ENCODE measurements at places on chromosomes 3 and 15. TPM values are rescaled to one million over a fixed set of nuclear protein-coding genes. Genes with fewer than 3 reads are reported as not detected.

ZPLD1 gene
- 0.74 TPM for polyA plus RNA-seq

- no peak for DNase-seq
Measured at GRCh38 chr3:22947851-22948250, 255.3 kb upstream of the UBE2E2 start.

- no peak for DNase-seq
Measured at GRCh38 chr3:38985581-38985980, 66.2 kb downstream of the SCN11A start.

- DNase-seq = no peak
Measured at GRCh38 chr3:150376001-150376848, 31.9 kb upstream of the TSC22D2 start.

ALG1L2 gene
- 1.3 TPM for polyA plus RNA-seq

RYR3 gene
- polyA plus RNA-seq = 6.8 TPM

- no peak for DNase-seq
Measured at GRCh38 chr3:142040941-142041491, 108.3 kb downstream of the TFDP2 start.

DNA sequence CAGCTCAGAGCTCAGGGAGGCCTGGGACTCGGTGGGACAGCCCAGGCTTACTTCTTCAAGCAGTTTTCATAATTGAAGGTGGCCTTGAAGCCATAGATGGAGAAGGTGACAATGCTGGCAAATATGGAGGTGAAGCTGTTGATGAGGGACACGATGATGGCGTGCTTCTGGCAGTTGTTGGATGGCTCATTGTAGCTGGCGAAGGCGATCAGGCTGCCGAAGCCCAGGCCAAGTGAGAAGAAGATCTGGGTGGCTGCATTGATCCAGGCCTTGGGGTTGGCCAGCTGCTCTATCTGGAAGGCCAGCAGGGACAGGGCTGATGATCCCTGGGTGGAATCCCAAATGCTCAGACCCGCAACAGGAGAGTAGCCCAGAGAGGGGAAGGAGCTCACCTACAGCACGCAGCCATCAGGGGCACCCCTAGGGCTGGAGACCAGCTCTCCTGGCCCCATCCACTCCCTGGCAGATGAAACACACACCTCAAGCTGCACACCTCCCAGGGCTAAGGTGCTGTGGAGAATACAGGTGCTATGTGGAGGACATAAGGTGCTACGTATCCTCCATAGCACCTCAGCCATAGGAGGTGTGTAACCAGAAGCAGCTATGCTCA lies 25.1 kb downstream of the SLC6A20 start:
- no peak for DNase-seq

DNA sequence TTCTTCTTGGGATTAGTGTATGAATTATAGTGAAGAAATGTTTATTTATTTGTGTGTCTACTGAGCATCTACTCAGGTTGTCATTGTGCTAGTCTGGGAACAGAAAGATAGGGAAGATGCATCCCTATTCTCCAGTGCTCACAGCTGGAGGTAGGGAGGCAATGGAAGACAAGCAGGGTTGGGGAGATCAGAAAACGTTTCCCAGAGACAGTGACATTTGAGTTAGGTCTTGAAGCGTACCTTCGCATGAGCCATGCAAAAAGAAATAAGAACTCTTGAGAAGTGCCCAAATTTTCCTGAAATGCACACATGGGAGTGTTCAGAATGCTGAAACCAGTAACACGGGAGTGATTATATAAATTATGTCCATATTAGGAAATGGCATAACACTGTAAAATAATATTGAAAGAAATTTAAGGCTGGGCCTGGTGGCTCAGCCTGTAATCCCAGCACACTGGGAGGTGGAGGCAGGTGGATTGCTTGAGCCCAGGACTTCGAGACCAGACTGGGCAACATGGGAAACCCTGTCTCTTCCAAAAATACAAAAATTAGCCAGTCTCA lies 5.3 kb upstream of the CEMIP start:
- DNase-seq = no peak

- DNase-seq = no peak
Measured at GRCh38 chr3:197577366-197578074, 21.8 kb upstream of the BDH1 start.

SMCO1 gene
- not detected for polyA plus RNA-seq

CIDEC gene
- polyA plus RNA-seq = 0.17 TPM

CD86 gene
- 1.7 TPM for polyA plus RNA-seq

DNA sequence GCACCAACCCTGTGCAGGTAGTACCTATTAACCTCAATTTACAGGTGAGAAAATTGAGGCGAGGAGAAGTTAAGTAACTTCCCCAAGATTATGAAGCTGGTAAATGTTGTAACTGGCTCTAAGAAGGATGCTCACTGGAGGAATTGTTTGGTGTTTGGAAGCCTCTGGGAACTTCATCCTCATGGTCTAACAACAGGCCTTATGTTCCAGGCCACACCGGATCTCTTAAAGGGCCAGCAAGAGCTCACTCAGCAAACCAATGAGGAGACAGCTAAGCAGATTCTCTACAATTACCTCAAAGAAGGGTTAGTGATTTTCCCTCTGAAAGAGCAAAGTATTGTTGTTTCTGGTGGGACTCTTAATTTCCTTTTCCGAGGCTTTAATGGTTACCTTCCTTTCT lies 63.9 kb downstream of the CGNL1 start:
- DNase-seq = no peak

DHX30 gene
- 70.5 TPM for polyA plus RNA-seq

TF gene
- polyA plus RNA-seq = 6.9 TPM

- DNase-seq = no peak
Measured at GRCh38 chr3:157610876-157611535, 107.8 kb upstream of the VEPH1 start.

DNA sequence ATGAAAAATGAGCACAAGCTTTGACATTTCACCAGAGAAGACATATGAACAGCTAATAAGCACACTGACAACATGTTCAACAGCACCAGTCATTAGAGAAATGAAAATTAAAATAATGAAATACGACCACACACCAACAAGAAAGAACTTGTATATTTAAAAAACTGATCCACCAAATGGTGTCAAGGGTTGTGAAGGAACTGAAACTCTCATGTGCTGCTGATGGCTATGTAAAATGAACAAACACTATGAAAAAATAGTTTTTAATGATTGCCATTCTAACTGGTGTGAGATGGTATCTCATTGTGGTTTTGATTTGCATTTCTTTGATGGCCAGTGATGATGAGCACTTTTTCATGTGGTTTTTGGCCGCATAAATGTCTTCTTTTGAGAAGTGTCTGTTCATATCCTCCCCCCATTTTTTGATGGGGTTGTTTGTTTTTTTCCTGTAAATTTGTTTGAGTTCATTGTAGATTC lies 193.8 kb downstream of the SCAPER start:
- DNase-seq = no peak

DNA sequence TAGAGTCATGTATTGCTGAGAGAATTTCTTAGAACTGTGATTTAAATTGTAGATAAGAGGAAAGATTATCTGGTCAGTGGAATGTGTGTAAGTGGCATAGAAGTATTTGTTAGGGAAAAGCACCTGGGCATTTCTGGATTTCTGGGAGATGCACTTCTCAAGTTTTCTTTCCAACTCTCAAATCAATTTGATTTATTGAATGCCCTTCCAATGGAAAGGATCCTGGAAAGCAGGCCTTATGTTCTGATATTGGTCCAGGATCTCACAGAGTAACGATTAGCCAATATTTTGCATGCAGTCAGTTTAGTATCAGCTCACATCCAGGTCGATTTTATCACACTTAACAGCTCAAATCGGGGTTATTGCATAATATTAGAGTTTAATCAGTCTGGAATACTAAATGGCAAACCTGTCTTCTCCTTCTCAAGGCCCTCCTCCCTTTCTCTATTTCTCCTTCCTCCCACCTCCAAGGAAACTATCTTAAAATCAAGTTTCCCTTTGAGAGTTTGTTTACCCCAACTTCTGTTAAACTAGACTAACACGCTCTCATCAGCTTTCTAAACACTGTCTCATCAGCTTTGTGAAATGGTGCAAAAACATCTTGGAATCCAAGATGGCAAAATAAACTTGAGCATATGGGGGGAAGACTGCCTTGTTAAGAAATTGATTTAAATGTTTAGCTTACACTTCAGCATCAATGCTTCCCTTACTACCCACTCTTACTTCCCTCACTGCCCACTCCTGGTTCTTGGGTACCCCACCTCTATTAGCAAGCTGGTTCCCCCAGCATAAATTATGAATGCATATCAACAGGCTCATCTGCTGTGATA lies 9.5 kb downstream of the SOX2 start:
- DNase-seq = no peak

DNA sequence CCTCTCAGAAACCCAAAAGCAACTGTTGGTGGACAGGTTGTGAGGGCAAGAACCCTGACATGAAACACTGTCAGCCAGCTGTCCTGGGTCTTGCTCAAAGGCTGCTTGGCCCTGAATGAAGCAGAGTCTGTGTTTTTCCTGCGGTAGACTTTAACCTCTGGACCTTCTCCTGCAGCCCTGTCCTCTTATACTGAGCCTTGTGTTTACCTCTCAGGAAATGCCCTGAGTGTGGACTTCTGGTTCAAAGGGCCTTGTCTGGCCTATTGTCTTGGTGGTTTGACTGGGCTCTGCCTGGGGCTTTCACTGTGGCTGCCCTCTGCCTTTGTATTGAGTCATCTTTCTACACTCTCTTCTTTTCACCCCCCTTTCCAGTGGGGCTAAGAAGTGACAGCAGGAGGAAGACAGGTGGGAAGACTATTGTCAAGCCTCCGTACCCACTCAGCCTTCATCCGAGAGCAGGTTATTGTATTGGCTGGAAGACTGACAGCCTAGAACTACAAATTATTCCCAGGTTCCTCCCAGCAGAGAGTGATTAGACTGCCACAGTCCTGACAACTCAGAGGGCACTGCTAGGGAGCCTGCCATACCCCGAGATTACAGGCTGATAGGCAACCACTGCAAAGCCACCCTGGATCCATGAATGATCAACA lies 3.5 kb downstream of the SEC13 start:
- DNase-seq = no peak

DNA sequence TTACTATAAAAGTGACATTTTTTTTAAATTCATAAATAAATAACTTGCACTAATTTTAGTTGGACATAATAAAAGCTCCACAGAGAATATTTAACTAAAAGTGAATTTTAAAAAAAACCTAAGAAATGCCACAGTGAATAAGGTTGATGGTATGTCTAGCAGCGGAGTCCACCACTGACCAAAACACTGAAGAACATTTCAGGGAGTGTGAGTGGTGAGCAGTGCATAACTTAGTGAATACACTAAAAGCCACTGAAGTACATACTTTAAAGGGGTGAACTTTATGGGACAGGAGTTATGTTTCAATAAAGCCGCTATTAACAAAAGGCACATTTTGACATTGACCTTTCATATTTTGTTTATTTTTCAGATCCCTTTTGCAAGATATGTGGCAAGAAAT lies 32.3 kb downstream of the SRP14 start:
- DNase-seq = no peak

C3orf85 gene
- 21.3 TPM for polyA plus RNA-seq

LTK gene
- 2.2 TPM for polyA plus RNA-seq

RAD18 gene
- 9.7 TPM for polyA plus RNA-seq

DNA sequence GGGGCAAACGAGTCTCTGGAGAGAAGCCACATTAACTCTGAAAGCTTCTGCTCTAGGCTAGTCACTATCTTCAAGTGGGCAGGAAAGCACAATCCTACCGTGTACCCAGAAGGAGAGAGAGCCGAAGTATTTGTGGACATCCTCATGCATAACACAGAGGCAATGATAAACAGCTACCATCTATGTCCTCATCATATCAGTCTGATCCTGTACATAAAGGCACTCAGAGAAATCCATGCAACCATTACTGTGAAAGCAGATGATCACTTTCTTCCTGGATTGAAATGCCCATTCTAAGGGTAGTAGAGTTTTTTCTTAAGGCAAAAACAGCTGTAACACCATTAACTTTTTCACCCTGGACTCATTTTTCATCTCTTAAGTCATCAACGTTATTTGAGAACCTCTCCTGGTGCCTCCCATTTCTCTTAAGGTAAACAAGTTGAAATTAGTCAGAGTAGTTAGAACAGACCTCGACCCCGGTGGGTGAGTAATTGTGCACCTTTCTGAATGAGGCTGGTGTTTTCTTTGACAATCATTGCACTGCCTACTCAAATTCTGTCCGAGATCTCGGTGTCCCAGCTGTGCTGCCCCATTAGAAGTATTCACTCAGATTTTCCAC lies 327.4 kb downstream of the SHQ1 start:
- no peak for DNase-seq

TMEM212 gene
- 0.08 TPM for polyA plus RNA-seq

MKRN2OS gene
- 2.8 TPM for polyA plus RNA-seq

LRTM1 gene
- polyA plus RNA-seq = not detected

GRCh38 chr3:85427467-85427866 lies 468.7 kb downstream of the CADM2 start:
- no peak for DNase-seq

GRCh38 chr15:87733541-87733941 lies 523.0 kb downstream of the NTRK3 start:
- peak; percentile 57 for DNase-seq

ETV5 gene
- polyA plus RNA-seq = 30.7 TPM

DNA sequence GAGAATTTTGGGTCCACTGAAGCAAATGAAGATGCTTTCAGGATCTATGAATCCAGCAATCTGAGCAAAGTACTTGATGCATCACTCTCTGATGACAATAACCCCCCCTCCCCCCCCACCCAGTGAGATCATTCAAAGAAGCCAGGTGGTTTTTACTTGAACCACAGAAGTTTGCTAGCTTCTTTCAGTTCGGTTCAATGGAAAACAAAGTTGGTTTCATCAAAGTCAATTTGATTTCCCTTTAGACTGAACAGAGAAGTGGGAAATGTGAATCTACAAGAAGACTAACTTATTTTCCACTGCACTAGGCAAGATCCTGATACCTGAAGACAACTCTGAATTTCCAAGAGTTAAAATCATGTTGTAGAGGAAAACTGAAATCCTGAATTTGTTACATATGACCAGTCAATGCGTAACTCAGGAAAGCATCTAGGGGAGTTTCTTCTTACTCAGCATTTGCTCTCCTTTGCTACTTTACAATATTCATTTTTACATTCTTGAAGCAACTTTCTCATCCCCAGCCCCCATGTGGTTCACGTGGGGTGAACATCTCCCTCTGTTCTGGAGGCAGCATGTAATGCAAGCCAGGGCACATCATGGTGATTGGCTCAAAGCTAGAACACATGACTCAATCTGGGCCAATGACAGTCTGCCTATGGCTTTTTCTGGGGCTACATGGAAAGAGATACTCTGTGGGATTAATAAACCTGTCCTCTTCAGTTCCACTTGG lies 572.6 kb downstream of the FOXP1 start:
- DNase-seq = no peak

DNA sequence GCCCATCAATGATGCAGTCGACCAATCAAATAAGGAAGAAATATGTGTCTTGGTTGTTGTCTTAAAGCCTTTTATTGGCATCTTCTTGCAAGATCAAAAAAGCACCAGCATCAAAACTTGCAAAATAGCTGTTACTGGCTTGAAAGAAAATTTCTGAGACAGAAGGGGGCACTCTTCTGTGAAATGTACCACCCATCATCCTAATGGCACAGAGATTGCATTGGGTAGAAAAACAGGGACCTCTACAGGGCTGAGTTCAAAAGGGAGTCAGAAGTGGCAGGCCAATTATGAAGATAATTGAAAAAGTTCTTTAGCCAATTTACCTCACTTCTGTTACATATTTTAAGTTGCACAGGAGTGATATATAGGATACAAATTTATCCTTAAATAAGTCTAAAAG lies 122.3 kb upstream of the GPR149 start:
- DNase-seq = no peak

GRCh38 chr3:79872483-79872882 lies 104.7 kb upstream of the ROBO1 start:
- DNase-seq = no peak

Data from renal cortex interstitium (tissue), 15 donors.